ENCODE measurements at places on chromosomes 16 and 17.

DNA sequence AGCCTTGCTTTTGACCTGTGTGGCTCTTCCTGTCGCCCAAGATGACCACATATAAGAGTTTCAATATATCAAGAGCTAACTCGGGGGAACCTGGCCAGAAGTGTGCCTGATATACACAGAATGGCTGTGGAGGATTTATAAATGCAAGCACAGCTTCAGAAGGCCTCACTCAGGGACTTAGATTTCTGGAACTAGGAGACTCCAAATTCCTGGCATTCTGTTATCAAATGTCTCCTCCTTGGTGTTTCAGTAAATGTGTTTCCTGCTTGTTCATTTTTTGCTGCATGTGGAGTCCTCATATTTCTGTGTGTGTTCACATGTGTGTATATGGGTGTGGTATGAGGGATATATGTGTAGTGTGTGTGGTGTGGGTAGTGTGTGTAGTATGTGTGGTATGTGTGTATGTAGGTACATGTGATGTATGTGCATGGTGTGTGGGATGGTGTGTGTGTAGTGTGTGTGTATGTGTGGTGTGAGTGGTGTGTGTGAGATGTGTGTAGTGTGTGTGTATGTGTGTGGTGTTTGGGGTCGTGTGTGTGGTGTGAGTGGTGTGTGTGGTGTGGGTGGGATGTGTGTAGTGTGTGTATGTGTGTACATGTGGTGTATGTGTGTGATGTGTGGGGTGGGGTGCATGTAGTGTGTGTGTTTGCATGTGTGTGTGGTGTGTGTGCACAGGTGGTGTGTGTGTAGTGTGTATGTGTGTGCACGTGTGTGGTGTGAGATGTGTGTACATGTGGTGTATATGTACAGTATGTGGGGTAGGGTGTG, 981 bp upstream of the CD300H start:
- no peak for DNase-seq

DNA sequence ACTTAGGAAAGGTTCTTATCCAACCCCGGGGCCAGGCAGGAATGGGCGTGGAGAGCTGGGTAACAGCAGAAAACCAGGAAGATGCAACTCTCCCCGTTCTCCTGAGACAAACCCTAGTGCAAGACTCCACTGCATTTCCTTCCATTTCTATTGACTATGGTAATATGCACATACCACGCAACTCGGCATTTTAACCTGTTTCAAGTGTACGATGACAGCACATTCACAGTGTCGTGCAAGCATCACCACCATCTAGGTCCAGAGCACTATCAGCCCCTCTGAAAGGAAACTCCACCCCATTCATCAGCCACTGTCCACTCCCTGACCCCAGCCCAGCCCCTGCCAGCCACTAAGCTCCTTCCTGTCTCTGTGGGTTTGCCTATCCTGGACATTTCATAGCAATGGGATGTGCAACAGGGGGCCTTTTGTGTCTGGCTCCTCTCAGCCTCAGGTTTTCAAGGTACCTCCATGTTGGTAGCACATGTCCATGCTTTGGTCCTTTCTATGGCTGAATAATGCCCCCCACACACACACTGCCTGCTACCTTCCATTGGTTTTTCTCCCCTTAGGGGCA, 441.9 kb downstream of the SOX9 start:
- no peak for DNase-seq

DNA sequence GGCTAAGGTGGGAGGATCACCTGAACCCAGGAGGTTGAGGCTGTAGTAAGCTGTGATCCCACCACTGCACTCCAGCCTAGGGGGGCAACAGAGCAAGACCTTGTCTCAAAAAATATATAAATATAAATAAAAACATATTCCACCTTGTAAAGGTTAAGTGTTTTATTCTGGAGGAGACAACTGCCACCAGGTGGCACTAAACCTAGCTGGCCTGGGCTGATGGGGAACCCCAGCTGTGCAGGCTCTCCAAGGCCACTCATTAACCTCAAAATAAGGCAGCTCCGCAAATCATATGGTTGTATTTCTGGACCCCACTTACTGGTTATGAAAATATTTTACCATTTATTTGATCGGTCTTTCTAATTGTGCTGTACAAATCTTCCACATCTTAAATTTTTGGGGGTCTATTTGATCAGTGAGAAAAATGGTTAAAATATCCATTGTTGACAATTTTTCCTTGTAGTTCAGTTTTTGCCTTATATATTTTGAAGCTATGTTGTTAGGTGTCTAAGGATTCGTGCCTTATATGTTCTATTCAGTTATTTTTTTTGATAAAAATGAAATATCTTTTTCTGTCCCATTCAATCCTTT, 8.5 kb upstream of the ICAM2 start:
- DNase-seq = peak; percentile 86

GRCh38 chr16:21056396-21056795, 94.2 kb downstream of the DNAH3 start:
- no peak for DNase-seq

- peak; percentile 88 for DNase-seq
These were observed 4.5 kb downstream of the ARHGAP27 start for GRCh38 chr17:45428050-45428617.

- DNase-seq = no peak
These were observed 10.2 kb downstream of the DPEP1 start for GRCh38 chr16:89623511-89624261.

DNA sequence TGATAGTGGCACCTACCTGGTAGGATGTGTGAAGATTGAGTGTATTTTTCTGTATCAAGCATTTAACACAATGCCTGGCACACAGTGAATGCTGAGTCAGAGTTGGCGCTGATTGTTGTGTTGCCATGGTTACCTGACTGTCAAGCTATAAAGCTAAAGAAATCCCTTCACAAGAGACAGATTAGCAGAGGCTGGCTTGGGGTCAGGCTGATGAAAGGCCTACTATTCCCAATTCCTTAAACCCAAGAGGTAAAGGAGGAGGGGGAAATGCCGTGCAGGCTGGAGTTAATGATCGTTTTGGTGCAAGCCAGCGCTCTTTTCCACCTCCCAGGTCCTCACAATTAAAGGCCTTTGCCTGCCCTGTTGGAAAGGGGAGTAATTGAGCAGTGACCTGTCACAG, 5.9 kb downstream of the CLEC19A start:
- peak; percentile 49 for DNase-seq

DNA sequence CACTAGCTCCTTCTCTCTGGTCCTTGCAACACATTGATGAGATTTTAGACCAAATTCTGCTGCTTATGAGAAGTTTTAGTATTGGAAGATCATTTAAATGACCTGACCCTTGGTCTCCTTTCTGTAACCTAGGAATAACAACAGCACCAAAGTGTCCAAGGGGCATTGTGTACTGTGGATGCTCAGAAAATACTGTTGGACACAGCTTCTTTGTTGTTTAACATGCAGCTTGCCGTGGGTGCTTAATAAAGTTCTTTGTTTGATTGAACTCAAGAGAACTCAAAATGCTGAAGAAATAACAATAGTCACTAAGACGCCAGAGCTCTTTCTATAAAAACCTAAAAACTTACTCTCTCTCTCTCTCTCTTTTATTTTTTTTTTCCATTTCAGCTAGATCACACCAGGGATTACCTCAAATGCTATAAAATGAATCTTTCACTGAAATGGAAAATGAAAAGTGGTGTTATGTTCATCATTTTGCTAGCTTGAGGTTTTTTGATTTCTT, 548.9 kb upstream of the CDH8 start:
- DNase-seq = no peak

DNA sequence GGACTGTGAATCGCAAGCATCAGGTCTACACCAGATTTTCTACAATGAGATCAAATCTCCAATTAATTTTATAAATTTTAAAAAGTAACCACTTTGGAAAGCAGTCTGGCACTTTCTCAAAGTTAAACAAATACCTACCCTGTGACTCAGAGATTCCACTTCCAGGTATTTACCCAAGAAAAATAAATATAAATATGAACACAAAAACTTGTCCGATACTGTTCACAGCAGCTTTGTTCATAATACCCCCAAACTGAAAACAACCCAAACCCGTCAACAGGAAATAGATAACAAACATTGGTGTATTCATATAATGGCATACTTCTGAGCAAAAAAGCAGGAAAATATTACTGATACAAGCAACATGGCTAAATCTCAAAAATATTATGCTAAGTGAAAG, 12.1 kb downstream of the ZDHHC7 start:
- no peak for DNase-seq

DNA sequence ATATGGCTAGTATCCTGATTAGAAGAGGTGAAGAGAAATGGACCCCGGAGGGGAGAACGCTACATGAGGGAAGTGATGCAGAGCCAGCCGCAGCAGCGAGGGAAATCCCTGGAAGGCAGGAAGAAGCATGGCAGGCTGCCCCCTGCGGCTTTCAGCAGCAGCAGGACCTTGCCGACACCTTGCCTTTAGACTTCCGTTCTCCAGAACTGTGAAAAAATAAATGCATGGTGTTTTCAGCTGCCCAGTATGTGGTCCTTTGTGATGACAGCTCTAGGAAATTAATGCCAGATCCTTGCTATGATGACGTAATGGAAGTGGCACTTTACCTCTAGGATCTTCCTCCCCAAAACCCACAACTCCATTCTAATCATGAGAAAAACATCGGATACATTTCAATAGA, 9.7 kb upstream of the ZFP1 start:
- DNase-seq = peak; percentile 24

GRCh38 chr16:66605177-66605978, 874 bp downstream of the CMTM3 start:
- peak; percentile 64 for DNase-seq

DNA sequence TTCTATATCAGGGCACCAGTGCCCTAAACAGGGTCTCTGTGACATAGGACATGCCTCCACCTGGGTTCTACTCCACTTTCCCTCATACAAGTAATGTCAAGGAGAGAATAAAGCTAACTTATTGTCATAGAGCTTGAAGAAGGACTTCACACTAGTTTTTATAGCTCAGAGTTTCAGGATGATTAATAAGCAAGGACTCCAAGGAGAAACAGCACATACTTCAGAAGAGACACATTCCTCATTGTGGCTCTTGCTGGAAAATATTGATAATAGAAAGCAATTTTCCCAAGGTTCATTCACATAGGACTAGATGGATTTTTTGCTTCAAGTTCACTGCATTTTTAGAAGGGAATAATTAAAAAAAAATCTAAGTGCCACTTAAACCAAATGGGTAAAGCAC, 133.3 kb downstream of the CA10 start:
- DNase-seq = no peak

DNA sequence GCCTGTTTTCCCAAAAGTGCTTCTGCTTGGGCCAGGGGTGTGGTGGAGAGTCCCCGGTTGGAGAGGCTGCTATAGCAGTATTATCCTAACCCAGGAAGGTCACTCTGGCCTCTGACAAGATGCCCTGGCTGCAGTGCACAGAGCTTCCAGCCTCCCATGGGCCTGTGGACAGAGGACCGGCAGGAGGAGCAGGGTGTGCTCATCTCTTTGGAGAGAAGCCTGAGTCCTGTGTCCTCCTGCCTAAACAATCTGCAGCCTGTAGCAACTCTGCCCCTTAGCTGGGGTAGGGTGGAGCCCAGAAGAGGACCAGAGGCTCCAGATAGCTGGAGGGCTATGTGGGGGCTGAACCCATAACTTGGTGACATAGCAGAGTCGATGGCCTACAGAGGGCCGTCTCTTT, 78.0 kb downstream of the MPRIP start:
- no peak for DNase-seq

DNA sequence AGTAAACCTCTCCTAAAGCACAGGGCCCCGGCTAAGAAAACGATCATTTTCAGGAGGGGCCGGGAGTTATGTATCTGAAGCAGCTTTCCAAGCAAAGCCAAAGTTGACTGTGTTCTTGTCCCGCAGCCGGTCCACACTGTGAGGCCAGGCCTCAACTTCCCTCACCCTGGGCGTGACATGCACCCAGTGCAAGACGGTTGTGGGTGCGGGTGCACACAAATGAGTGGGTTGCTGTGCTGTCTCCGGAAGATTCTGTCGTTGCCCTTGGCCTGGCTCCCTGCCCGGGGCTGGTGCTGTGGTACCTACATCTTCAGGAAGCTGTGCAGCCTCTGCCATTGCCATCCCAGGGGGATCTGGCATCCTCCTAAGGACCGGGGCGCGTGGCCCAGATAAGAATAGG, 16.6 kb downstream of the MLYCD start:
- DNase-seq = no peak

GRCh38 chr17:50899005-50899460, 32.9 kb upstream of the TOB1 start:
- DNase-seq = no peak

DNA sequence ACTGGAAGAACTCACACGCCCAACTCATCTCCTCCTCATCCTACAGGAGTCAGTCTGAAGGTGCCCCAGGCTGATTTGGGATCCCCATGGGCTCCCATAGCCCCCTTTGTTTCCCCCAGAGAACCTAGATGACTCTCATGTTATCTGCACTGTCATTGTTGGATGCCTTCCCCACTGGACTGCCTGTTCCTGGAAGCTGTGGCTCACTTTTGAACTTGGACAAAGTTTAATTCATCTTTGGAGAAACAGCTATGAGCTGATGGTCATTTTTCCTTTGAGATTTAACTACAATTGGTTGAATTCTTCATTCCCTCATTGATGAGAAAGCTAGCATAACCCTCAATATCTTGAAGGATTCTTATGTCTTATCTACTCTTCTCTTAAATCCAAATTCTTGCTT, 186.6 kb downstream of the SALL1 start:
- no peak for DNase-seq

DNA sequence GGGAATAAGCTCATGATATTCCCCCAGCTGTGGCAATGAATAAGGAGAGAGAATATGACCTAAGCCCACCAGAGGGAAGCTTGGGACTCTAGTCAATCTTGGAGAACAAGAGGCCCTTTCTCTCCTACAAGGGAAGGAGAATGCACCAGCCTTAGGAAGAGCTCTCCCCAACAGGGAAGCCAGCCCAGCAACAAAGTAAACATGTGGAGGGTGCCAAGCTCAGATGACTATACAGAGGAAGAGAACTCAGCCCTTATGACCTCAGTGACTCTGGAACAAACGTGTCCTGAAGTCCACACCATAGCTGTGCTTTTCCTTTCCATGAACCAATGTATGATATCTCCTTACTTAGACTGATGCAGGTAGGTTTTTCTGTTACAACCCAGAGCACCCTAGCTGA, 219.7 kb downstream of the GSG1L start:
- no peak for DNase-seq

DNA sequence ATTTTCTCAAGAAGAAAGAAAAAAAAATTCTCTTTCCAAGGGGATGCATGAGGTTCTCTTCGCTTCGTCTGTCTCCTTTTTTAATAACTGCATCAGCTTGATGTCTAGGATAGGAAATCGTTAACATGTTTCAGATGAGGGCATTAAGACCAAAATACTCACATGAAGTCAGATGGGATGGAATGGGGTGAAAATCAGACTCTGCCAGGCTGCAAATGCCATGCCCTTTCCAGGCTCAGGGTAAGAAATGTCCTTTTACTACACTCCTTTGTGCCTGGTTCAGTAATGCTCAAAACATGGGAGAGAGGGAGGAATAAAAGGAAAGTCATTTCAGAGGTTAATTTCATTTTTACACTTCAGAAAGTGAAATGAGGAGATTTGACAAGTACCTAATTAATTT, 21.7 kb upstream of the ERCC4 start:
- DNase-seq = no peak

DNA sequence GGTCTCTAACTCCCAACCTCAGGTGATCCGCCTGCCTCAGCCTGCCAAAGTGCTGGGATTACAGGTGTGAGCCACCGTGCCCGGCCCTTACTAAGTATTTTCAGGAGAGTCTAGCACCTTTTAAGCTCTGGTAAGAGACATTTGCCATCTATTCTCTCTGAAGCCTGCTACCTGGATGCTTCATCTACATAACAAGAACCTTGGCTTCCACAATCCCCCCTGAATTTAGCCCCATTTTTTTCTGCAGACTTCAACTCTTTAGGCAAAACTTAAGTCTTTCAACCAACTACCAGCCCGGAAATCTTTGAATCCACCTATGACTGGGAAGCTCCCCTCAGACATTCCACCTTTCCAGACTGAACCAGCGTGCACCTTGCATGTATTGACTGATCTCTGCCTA, 14.0 kb upstream of the UBE2I start:
- no peak for DNase-seq
